ENCODE measurements at places on chromosomes 6 and 20. TPM values are rescaled to one million over a fixed set of nuclear protein-coding genes. Genes with fewer than 3 reads are reported as not detected.

DNA sequence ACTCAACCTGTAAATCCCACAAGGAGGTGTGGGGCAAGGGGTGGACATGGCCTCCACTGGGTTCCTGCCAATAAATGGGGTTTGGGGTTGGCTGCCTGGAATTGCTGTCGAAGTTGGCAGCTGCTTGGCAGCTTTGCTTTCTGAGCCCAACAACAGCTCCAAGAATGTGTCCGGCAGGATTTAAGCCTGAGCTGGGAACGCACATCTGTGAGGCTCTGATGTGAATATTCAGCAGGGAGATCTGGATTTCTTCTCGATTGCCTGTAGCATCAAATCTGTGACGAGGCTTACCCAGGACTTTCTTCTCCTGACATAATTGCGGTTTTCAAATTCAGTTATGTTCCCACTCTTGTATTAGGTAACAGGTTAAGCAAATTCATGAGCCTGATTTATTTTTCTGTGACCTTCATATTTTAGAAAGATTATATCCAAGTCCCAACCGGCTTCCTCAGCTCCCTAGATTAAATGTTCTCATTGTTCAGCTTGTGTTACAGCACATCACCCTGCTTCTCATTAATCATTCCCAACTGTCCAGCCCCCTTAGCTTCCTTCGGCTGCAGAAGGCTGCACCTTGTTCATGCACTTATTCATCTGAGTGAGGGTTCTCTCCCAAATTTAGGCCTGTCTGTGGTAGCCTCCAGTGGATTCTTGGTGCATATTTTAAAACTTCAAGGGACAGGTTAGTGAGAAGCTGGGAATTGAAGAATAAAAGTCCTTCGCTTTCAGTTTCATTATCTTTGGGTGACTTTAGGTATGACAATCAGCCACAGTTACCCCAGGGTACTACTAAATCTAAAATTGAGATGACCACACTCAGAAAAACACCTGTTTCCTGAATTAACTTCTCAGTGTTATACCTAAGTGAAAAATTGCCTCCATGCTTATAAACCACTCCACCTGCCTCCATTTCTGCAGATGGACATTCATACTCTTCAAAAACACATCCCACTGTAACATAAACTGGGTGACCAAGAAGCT, 310.0 kb downstream of the ESR1 start:
- DNase-seq, result no peak
- no peak overlapping the region for H3K4me3 ChIP-seq
- H3K27ac ChIP-seq, result no peak overlapping the region
- peaks cover 26% of the 10 kb centered on the region for H3K4me1 ChIP-seq
- H3K27me3 ChIP-seq, result no peaks in the 10 kb centered on the region

DNA sequence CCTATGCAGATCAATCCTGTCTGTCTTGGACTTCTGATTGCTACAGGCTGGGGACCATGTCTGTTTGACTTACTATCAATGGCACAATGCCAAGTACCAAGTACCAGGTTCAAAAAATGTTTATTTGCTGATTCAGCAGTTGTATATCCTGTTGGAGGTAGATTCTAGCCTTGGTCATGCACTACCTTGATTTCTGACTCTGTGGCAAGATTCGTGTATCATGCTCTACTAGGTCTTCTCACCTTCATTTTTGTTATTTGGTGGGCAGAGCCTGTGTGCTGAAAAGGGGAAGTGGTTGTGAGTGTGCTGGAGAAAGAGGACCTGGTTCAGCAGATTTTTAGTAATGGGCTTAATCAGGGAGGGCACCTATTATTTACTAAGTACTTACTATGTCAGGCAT, 192.4 kb upstream of the MYLIP start:
- no peak overlapping the region for H3K4me3 ChIP-seq
- no peak for DNase-seq
- no peaks in the 10 kb centered on the region for H3K36me3 ChIP-seq
- H3K27ac ChIP-seq, result no peak overlapping the region

C6orf52 gene
- not detected for total RNA-seq

- DNase-seq, result no peak
- peak overlapping the region; percentile 100 for H3K27ac ChIP-seq
- H3K4me3 ChIP-seq, result peak overlapping the region; percentile 64
Measured at GRCh38 chr20:31719644-31720485, 2.8 kb downstream of the BCL2L1 start.

GRCh38 chr6:82687855-82688254, 324.2 kb downstream of the TPBG start:
- no peak overlapping the region for H3K4me3 ChIP-seq
- no peaks in the 10 kb centered on the region for H3K4me1 ChIP-seq
- H3K27me3 ChIP-seq, result no peaks in the 10 kb centered on the region
- H3K27ac ChIP-seq, result no peak overlapping the region
- H3K36me3 ChIP-seq, result no peaks in the 10 kb centered on the region
- DNase-seq, result no peak

DLK2 gene
- total RNA-seq, result 1.1 TPM

DNA sequence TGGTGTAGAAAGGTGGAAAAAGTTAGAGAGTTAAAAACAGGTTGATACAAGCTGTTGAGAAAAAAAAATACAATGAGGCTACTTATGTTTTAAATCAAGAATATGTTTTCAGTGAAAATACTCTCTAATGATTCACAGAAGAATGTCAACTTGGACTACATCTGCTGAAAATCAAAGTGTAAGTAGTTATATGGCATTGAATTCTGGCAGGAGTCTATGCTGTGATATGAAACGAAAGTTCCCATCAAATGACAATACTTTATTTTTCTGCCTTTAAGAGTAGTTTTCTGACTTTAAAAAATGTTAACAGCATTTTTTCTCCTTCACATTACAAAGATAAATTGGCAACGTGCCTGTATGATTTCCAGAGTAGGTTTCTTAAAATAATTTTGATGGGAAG, 158.3 kb downstream of the EYA4 start:
- H3K27ac ChIP-seq, result no peak overlapping the region
- H3K36me3 ChIP-seq, result no peaks in the 10 kb centered on the region
- no peak overlapping the region for H3K4me3 ChIP-seq
- H3K27me3 ChIP-seq, result no peaks in the 10 kb centered on the region
- H3K4me1 ChIP-seq, result no peaks in the 10 kb centered on the region
- no peak for DNase-seq

ZNF165 gene
- 0.44 TPM for total RNA-seq

DNA sequence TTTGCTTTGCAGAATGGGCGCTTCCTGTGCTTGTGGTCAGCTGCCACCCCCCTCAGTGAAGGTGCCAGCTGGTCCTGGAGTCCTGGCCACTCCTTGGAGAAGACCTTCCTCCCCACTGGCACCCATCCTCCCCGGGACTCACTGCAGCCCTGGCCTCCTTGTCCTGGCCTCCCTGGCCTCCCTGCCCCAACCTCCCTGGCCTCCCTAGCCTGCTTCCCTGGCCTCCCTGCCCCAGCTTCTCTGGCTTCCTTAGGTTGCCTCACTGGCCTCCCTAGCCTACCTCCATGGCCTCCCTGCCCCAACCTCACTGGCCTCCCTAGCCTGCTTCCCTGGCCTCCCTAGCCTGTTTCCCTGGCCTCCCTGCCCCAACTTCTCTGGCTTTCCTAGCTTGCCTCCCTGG, 297.8 kb downstream of the CDH4 start:
- H3K4me1 ChIP-seq, result no peaks in the 10 kb centered on the region
- H3K27me3 ChIP-seq, result peaks cover 16% of the 10 kb centered on the region
- DNase-seq, result no peak
- H3K36me3 ChIP-seq, result no peaks in the 10 kb centered on the region
- H3K4me3 ChIP-seq, result no peak overlapping the region

NKAPL gene
- 5.3 TPM for total RNA-seq

GRCh38 chr6:112176175-112176574, 78.2 kb downstream of the LAMA4 start:
- H3K27me3 ChIP-seq, result no peaks in the 10 kb centered on the region
- H3K4me3 ChIP-seq, result no peak overlapping the region
- no peak for DNase-seq
- H3K4me1 ChIP-seq, result peaks cover 4% of the 10 kb centered on the region
- H3K36me3 ChIP-seq, result no peaks in the 10 kb centered on the region

TBX18 gene
- 2.9 TPM for total RNA-seq

SPTLC3 gene
- 3.3 TPM for total RNA-seq

- H3K27ac ChIP-seq, result no peak overlapping the region
- no peak for DNase-seq
- no peaks in the 10 kb centered on the region for H3K27me3 ChIP-seq
- no peak overlapping the region for H3K4me3 ChIP-seq
- H3K36me3 ChIP-seq, result no peaks in the 10 kb centered on the region
- no peaks in the 10 kb centered on the region for H3K4me1 ChIP-seq
Measured at GRCh38 chr20:4795394-4795793, 73.7 kb downstream of the PRND start.

MICAL1 gene
- total RNA-seq, result 5.8 TPM

DNA sequence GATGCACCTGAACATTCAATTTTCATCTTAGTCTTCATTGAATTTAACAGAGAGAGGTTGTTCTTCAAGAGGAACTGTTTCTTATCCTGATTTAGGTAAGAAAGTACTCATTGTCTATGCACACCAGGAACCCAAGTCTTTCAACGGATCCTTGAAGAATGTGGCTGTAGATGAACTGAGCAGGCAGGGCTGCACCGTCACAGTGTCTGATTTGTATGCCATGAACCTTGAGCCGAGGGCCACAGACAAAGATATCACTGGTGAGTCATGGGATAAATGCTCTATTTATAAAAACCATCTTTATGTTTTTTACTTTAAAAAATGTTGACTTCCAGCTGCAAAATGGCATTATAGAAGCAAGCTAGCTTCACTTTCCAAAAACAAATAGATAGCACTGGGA, 10.2 kb downstream of the NQO2 start:
- no peaks in the 10 kb centered on the region for H3K27me3 ChIP-seq
- DNase-seq, result no peak
- H3K27ac ChIP-seq, result no peak overlapping the region
- no peak overlapping the region for H3K4me3 ChIP-seq
- peaks cover 43% of the 10 kb centered on the region for H3K36me3 ChIP-seq

GRCh38 chr6:23410439-23410838, 715.6 kb upstream of the NRSN1 start:
- DNase-seq, result no peak
- no peaks in the 10 kb centered on the region for H3K36me3 ChIP-seq
- peaks cover 9% of the 10 kb centered on the region for H3K4me1 ChIP-seq
- no peaks in the 10 kb centered on the region for H3K27me3 ChIP-seq
- H3K4me3 ChIP-seq, result no peak overlapping the region
